Body of pancreas (tissue), 4 donors: ENCODE measurements at places on chromosomes 12 and 14. TPM values are rescaled to one million over a fixed set of nuclear protein-coding genes. Genes with fewer than 3 reads are reported as not detected.

DNA sequence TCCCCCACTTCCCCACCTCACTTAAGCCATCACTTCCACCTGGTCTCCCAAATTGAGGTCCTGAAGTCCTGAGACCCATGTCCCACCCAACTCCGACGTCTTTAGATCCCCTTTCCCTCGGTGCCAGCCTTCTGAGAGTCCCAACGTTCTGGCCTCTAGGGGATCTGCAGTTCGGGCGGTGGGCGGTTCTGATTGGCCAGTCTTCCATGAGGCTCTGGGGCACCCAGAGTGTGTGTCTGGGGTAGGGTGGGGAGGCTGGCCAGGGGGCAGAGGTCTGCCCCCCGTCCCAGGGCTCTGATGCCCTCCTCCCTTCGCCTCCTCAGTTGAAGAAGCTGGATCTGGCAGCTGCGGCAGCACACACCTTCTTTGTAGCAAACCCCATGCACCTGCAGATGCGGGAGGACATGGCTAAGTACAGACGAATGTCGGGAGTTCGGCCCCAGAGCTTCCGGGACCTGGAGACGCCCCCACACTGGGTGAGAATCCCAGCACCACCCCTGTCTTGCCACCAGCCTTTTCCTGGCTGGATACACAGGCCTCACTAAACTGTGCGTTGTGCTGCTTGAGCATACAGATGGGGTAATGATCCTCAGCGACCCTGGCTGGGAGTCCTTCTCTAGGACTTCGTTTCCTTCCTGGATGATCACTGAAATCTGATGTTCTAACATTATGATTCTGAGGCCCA lies 1.5 kb downstream of the P3H3 start:
- no peaks in the 10 kb centered on the region for H3K36me3 ChIP-seq
- H3K4me3 ChIP-seq = peak overlapping the region; percentile 65
- no peak for DNase-seq
- peaks cover 34% of the 10 kb centered on the region for H3K4me1 ChIP-seq
- H3K27ac ChIP-seq = peak overlapping the region; percentile 71

GRCh38 chr12:5807514-5808219 lies 137.4 kb downstream of the ANO2 start:
- H3K27me3 ChIP-seq = no peaks in the 10 kb centered on the region
- no peaks in the 10 kb centered on the region for H3K4me1 ChIP-seq
- no peak overlapping the region for H3K4me3 ChIP-seq
- H3K27ac ChIP-seq = no peak overlapping the region
- no peaks in the 10 kb centered on the region for H3K36me3 ChIP-seq

DNA sequence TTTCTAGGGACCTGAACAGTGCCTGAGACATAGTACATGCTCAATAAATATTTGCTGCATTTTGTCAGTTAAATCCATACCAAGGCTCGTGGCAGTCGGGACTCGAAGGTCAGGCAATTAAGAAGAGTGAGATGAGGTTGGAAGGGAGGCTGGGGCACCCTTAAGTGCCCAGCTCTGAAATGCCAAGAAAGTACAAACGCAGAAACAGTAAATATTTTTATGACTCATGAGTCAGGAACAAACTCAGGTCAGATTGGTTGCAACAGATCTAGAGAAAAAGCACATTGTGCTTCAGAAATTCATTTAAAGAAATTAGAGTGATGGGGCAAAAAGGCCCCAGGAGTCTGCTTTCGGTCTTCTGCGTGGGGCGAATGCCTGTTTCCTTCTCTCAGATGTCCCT lies 83.0 kb upstream of the FZD10 start:
- H3K4me3 ChIP-seq = no peak overlapping the region
- H3K36me3 ChIP-seq = no peaks in the 10 kb centered on the region
- DNase-seq = no peak
- no peaks in the 10 kb centered on the region for H3K27me3 ChIP-seq
- H3K4me1 ChIP-seq = no peaks in the 10 kb centered on the region

DNA sequence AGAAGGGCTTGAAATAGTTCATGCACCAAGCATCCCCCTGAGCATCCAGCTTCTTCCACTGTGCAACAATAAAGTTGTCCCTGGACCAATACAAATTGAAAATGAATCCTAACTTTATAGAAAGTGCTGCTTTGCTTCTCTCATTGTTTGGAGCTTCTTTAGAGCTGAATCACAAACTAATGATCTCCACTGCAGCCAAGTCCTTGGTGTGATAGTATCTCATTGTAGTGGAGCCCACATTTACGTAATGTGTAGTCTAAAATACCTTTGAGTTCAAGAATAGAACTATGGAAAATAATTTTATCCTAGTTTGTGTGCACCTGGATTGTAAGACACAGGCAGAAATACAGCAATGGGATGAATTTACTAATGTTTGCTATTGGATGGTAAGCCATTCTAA lies 319.9 kb downstream of the EGLN3 start:
- no peak overlapping the region for H3K27ac ChIP-seq
- no peak for DNase-seq
- no peak overlapping the region for H3K4me3 ChIP-seq
- peaks cover 5% of the 10 kb centered on the region for H3K4me1 ChIP-seq

DNA sequence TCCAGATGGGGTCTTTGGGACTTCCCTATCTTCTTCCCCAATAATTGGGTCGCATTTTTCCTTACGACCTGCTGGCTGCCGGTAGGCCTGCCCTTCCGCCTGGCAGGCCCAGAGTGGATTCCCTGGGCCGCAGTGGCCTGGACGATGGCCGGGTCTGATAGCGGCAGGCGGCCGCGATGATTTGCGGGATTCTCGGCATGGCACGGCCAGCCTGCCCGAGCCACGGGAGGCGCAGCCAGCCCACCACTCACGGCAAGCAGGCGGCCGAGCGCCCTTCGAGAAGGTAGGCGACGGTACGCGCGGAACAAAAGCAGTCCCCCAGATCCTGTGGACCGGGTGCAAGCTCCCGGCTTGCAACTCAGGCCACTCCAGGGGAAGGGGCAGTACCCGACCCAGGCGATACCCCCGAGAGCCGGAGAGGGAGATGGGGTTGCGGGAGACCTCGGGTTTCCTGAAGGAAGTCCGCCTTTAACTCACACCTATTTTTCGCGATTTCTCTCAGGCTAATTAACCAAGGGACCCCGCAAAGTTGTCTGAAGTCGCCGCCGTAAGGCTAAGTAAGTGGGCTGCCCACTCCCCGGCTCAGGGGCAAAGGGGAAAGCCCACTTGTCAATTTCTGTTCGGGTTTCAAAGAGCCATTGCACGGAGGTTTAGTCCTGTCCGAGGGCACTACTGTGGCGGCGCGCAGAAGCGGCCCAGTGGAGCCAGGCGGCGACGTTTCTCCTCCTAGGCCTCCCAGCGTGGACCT lies 1.4 kb upstream of the GSC start:
- H3K27me3 ChIP-seq = peaks cover 45% of the 10 kb centered on the region
- peaks cover 25% of the 10 kb centered on the region for H3K4me1 ChIP-seq
- H3K36me3 ChIP-seq = no peaks in the 10 kb centered on the region

GRCh38 chr12:69824966-69825560 lies at the start of gene MYRFL:
TSS of gene MYRFL (plus strand) at chr12:69825227. CDS start at chr12:69825518, 291 bp downstream.
- no peak for DNase-seq
- H3K36me3 ChIP-seq = no peaks in the 10 kb centered on the region
- H3K4me1 ChIP-seq = peaks cover 8% of the 10 kb centered on the region
- no peak within 1 kb of the TSS for H3K27ac ChIP-seq
- H3K4me3 ChIP-seq = no peak within 1 kb of the TSS

DNA sequence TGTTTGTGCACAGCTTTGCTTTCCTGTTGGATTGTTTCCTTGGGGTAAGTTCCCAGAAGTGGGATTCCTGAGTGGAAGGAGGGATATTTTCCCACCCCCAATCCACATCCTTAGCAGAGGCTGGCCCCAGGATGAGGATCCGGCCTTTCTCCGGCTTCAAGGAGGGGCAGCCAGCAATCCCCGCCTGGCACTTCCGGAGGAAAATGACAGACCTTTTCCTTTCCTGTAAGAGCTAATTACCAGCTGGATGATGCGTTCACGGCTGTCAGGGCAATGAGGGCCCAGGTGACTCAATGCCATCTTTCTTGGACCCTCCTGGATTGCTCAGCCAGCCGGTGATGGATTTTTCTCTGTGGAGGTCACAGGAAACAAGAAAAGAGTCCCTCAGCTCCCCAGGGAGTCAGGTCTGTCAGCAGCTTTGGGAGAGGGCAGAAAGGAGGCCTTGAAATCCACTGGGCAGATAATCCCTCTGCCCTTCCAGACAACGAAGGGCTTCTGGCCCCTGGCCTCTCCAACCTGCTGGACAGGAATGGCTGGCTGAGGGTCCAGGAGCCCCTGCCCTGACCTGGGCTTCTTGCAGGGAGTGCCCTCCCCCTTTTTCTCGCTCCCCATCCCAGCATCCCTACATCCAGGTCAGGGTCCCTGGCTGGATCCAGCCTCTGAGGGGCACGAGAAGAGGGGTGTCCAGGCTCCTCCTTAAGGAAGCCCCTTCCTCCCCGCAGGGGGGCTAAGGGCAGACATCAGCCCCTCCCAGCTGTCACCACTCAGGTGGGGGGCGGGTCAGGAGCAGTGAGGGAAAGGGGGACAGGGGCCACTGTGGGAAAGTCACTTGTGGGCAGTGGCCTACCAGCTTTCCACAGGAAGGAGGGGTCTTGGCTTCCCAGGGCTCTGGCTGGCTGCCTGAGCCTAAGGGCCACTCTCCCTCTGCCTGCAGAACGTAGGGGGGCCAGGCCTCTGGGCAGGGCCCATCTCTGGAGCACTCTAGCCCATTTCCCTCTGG lies 16.1 kb upstream of the CCDC85C start:
- no peak overlapping the region for H3K4me3 ChIP-seq
- H3K4me1 ChIP-seq = no peaks in the 10 kb centered on the region
- no peak for DNase-seq
- no peaks in the 10 kb centered on the region for H3K27me3 ChIP-seq
- no peak overlapping the region for H3K27ac ChIP-seq

DNA sequence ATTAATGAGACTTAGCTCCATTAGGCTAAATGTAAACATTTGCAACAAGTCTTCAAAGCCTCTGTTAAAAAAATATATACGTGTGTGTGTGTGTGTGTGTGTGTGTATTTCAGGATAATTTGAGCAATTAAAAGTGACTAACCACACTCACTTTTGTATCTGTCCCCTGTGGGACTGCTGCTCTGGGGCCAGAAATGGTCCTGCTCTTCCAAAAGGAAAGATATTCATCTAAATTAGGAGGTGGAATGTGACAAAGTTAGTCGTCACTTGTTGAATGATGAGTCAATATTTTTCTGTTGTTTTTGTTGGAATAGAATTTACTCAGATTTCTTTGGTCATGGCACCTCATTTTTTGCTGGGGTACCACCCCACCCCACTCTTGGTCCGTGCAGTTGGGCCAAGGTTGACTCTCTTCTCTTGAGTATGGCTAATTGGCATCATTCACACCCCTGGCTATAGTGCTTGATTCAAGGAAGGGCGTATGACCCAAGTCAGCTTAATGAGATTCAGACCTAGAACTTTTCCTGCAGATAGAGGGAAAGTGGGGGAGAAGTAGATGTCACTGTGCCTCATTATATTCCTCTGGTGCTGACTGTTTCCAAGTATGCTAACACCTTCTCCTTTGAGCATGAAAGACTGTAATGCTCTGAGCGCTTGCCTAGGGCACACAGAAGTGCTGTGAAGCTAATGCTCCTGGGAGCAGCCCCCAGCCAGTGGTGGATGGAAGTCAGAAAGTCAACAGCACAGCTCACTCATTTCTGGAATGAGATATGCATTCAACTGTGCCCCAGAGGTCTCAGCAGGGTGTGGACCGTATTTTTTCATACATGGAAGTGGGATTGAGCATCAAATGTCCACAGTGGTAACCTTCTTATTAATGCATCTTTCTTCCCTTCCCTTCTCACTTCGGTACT lies 577.0 kb upstream of the TBX3 start:
- DNase-seq = no peak
- no peaks in the 10 kb centered on the region for H3K36me3 ChIP-seq
- no peaks in the 10 kb centered on the region for H3K27me3 ChIP-seq
- no peaks in the 10 kb centered on the region for H3K4me1 ChIP-seq

GRCh38 chr12:105047308-105047707 lies 37.0 kb downstream of the ALDH1L2 start:
- peaks cover 8% of the 10 kb centered on the region for H3K36me3 ChIP-seq
- no peak overlapping the region for H3K4me3 ChIP-seq
- no peak overlapping the region for H3K27ac ChIP-seq
- H3K27me3 ChIP-seq = no peaks in the 10 kb centered on the region
- no peak for DNase-seq

DNA sequence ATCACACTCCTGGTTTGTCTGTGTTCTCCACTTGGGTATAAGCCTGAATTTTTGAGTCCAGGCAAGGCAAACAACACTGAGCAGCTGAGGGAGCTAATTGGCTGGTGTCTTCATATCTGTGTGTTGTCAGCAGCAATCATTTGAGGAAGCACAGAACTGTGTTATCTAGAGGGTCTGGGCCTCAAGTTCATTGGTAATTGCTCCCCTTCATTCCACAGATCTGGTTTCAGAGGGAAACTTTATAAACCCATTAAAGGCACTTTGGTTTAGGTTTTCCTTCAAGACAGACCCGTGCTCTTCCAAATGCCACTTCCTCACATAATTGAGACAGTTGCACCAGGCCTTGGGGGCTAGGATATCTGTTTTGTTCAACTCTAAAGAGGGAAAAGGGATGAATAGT lies 5.6 kb downstream of the DACT1 start:
- peaks cover 18% of the 10 kb centered on the region for H3K4me1 ChIP-seq
- no peak overlapping the region for H3K27ac ChIP-seq

GRCh38 chr12:114241973-114242434 lies 163.9 kb downstream of the TBX5 start:
- DNase-seq = no peak
- no peaks in the 10 kb centered on the region for H3K4me1 ChIP-seq
- H3K27me3 ChIP-seq = no peaks in the 10 kb centered on the region
- H3K36me3 ChIP-seq = no peaks in the 10 kb centered on the region
- no peak overlapping the region for H3K27ac ChIP-seq

GRCh38 chr12:110775997-110776396 lies 33.3 kb upstream of the PPP1CC start:
- H3K4me3 ChIP-seq = no peak overlapping the region
- H3K27me3 ChIP-seq = no peaks in the 10 kb centered on the region
- no peaks in the 10 kb centered on the region for H3K4me1 ChIP-seq

DNA sequence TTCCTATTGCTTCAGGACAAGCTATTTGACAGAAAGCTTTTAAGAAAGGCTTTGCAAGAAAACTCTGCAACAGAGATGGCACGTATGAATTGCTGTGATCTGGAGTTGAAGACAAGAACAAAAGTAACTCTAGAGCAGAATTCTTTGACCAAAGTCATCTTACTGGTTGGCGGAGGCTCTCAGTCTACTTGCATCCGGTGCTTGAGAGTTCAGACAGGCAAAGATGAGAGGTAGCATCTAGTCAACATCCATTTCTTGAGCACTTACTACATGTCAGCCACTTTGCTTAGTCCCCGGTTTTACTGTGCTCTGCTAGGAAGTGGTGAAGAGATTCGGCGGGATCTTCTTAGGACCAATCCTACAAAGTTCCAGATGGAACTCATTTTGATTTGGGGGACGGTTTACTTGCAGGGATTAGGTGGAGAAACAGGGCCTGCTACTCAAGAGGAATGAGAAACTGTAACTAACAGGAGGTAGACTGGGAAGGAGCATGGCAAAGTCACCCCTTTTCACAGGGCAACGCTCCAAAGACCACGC lies 404 bp upstream of the CCDC91 start:
- no peak for DNase-seq
- H3K4me3 ChIP-seq = peak overlapping the region; percentile 59
- no peaks in the 10 kb centered on the region for H3K36me3 ChIP-seq
- H3K27me3 ChIP-seq = no peaks in the 10 kb centered on the region

Gene HOXC9
- not detected for total RNA-seq

Gene MTRFR
- 4.9 TPM for total RNA-seq

Gene TAPBPL
- total RNA-seq = 14.5 TPM

Gene TRPV4
- 5.2 TPM for total RNA-seq

Gene ESR2
- not detected for total RNA-seq

Gene CIDEB
- 34.0 TPM for total RNA-seq

Gene IFNG
- not detected for total RNA-seq

Gene DPF3
- total RNA-seq = 4.0 TPM

Gene OLR1
- total RNA-seq = 5.7 TPM
